ENCODE measurements at places on chromosomes 16 and 17.

- DNase-seq, result no peak
Observed at GRCh38 chr17:49848019-49848473, at the start of gene TAC4. Gene TAC4, minus strand, starts transcription at chr17:49848069. Its CDS starts 52 bp downstream, at chr17:49848017.

DNA sequence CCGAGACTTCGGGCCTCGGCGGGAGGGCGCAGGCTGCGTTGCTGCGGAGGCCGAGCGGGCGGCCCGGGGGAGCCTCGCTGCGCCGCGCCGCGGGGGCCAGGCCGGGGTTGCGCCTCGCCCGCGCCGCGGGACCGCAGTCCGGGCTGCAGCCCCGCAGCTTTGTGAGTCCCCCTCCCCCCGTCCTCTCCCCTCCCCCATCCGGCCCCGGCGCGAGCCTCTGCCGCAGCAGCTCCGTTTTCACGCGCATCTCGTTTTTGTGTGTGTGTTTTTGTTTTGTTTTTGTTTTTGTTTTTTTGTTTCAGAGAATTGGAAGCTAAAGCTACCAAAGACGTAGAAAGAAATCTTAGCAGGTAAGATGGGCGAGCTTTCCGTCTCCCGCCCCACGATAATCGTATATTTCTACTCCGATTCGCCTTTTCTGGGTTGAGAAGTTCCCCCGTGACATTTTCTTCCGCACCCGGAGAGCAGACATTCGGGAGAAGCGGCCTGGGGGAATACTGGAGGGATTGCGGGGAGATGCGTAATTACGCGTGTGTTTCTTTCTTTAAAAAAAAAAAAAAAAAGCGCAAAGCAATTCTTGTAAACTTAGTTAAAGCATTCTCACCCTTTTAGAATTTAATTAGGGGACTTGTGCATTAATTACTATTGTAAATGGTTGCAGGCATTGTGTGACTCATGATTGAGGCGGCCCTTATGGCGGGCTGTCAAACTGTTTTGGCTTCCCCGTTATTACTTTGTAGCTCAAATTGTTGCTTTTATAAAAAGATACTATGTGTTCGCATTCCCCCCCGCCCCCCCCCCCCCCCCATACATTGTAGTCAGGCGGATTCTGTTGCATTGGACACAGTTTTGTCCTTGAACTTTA is 732 bp downstream of the TNRC6A start:
- no peak for DNase-seq

DNA sequence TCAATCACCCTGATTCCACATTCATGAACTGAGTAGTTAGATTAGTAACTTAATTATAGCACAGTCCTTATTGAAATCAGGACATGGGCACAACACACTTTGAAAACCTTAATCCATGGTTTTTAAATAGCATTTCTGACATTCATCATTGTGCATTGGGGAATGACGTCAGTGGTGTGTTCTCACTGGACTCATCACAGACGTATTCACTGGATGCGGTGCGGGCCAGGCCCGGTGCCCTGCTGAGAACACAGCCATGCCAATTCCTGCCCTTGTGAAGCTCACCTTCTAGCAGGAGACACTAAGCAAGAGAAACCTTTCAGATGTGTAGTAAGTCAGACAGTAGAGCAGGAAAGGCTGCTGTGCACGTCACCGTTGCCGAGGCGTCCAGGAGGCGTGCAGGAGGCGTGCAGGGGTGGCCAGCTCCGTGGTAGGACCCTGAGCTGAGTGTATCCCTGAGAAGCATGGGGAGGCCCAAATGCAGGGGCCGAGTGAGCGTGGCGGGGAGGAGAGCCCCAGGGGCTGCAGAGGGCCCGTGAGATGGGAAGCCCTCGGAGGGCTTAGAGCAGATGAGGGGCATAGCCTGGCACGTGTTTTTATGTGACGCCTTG is 12.9 kb downstream of the BANP start:
- DNase-seq, result no peak

GRCh38 chr17:29839656-29840055 is 90.4 kb downstream of the SSH2 start:
- DNase-seq, result no peak

DNA sequence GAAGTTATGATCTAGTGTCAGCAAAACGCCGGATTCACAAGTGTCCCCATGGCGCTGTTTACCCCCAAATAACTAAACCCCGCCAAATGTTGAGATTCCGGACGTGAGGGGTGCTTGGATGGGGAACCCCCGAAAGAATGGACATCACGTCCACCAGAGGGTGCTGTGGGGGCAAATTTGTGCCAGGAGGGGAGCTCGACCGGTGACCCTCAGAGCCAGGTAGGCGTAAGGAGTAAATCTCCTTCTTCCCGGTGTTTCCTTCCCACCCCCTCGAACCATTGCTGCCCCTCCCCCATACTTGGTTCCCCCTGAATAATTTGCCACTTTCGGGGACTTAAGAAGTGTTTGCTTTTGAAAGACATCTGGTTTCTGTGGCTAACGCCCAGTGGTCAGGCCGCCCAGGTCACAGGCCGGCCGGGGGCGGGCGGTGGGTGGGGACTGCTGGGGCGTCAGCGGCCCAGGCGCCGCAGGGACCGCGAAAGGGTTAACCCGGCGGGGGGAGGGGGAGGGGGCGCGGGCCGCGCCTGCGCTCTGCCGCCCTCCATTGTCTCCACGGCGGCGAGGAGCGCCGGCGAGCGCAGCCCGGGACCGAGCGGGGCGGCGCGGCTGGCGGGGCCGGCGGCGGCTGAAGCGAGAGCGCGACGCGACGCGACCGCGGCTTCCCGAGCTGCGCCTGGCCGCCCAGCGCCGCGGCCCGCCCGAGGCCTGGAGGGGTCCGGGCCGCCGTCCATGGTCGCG is at the start of gene ZNRF1:
Gene ZNRF1 (plus strand): TSS at position 544 of the 738 bp plus-strand sequence. CDS start 648 bp downstream, outside the sequence.
- peak; percentile 70 for DNase-seq

DNA sequence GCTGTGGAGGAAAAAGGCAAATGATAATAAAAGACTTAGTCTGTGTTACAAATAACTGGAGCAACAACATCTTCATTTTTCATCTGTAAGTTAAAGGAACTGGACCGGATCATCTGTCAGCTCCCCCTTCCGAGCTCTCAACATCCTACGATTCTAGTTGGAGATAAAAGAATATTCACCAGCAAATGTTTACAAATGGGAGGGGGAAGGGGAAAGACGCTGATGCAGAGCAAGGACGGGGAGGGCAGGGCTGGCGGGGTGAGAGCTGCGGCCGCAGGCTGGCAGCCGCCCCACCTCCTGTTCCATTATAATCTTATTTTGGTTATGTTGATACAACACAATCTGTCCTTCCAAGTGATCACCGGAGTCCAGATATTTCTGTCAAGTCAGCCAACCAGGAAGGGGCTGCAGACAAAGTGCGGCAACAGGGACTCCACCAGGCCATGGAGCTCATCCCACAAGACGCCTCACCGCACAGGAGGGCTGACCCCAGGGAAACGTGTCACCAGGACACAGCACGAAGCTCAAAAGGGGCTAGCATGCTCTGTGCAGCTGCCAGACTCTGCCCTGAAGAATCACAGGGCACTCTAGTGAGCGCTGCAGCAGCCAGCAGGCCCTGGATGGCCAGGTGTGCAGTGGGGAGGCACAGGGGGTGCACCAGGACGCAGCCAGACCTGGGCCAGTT is 19.7 kb downstream of the FBXO31 start:
- no peak for DNase-seq

GRCh38 chr16:79721270-79721669 is 120.7 kb upstream of the MAF start:
- DNase-seq, result no peak

DNA sequence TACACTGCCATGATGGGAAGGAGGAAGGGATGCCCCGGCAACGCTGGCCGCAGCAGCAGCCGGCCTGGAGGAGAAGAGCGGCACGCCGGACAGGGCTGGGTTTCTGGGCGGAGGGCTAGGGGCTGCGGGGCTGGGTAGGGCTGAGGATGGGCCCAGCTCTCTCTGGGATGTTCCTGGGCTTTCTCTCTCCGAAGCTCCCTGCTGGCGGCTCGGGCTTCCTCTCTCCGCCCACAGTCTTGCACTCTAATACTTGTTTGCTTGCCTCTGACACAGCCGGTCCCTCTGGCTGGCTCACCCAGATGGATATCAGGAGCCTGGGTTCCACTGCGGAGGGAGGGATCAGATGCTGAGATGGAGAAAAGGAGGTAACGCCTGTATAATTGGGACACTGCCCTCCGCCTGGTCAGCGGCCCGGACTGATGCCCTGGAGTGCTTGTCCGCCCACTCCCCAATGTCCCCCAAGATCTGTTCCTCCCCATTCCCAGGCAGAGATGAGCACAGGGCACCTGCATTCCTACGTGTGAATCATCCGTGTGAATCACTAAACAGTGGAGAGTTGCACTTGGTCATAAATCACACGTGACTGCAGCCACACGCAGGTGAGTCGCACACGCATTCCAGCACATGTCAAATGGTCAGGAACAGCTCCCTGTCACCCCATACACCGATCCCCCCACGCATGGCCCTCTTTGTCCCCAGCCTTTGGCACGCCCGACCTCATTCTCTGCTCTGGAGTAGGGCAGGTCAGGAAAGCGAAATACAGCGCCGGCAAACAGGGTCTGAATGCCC is at the start of gene ALOXE3:
Gene ALOXE3 (minus strand): TSS at position 535 of the 789 bp plus-strand sequence. CDS start 524 bp downstream, at position 11.
- DNase-seq, result no peak

DNA sequence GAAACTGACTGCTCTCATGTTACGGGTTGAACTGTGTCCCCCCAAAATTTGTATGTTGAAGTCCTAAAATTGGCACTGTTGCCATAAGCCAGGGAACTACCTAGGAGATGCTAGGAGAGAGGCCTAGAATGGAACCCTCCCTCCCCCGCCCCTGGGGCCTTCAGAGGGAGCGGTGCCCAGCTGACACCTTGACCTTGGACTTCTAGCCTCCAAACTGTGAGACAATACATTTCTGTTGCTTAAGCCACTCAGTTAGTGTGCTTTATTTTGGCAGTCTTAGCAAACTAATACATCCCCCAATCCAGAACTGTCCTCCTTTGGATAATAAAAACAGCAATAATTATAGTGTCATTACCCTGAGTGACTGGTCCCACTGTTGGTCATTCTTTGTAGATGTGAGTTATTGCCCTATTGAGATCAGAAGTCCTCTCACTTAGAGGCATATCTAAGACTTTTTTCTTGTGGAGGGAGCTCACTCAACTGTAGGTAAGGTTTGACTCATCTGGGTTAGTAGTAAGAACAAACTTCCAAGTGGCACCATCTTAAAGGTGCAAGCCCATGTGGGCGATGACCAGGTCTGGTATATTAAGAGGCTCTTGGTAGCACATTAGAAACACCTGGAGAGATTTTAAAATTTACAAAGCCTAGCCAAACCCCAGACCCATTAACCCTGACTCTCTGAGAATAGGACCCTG is 93.0 kb upstream of the HLF start:
- no peak for DNase-seq

DNA sequence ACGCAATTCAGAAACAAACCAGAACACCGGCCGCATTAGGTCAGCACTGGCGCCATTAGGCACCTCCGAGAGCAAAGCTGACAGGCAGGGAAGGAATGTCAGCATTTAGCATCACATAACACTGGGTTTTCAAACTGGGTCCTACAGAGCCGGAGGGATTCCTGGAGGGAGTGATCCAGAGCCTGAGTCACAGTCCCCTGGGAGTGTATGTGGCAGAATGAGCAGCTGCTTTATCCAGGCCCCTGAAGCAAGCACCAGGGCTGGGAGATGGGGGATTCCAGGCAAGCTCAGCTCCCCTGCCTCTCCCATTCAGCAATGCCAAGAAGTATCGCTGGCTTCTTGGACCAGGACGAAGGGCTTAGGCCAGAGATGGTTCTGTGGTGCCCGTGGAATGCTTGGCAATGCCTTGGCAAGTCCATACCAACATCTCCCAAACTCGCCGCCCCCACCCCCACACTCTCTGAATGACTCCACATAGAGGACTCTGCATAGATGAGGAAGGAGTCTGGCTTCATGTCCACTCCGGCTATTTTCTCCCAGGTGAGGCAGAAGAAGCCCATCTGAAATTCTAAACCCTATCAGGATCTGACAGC is 20.4 kb downstream of the GAS7 start:
- no peak for DNase-seq

- DNase-seq, result no peak
Observed at GRCh38 chr16:75226550-75227360, 8.0 kb downstream of the CTRB1 start.

GRCh38 chr16:27377666-27378485 is 24.1 kb upstream of the IL21R start:
- no peak for DNase-seq

GRCh38 chr17:4204190-4204589 is 59.6 kb downstream of the ANKFY1 start:
- DNase-seq, result no peak

DNA sequence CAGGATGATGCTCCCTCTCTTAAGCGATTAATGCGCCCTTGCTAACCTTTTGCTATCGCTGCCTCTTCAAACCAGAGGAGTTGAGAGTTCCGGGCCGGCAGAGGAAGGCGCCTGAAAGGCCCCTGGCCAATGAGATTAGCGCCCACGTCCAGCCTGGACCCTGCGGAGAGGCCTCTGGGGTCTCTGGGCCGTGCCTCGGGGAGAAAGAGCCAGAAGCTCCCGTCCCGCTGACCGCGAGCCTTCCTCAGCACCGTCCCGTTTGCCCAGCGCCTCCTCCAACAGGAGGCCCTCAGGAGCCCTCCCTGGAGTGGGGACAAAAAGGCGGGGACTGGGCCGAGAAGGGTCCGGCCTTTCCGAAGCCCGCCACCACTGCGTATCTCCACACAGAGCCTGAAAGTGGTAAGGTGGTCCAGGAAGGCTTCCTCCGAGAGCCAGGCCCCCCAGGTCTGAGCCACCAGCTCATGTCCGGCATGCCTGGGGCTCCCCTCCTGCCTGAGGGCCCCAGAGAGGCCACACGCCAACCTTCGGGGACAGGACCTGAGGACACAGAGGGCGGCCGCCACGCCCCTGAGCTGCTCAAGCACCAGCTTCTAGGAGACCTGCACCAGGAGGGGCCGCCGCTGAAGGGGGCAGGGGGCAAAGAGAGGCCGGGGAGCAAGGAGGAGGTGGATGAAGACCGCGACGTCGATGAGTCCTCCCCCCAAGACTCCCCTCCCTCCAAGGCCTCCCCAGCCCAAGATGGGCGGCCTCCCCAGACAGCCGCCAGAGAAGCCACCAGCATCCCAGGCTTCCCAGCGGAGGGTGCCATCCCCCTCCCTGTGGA is 16.0 kb upstream of the STH start:
- no peak for DNase-seq

DNA sequence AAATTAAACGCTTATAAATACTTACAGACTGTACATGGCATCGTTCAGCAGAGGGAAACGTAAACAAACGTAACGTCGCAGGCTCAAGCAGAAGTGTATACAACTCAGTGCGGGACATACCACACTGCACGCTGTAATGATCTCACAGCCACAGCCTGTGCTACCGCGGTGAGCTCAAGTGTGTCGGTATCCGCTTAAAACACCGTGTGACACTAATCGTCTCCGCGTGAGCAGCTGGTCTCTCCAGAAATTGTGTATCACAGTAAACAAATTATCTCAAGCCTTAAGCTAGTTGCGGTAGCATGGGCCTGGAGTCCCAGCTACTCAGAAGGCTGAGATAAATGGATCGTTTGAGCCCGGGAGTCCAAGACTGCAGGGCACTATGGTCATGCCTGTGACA is 115.3 kb downstream of the ANKRD11 start:
- DNase-seq, result no peak

GRCh38 chr17:17506893-17507464 is 10.8 kb upstream of the RASD1 start:
- DNase-seq, result no peak
